ENCODE measurements at places on chromosomes 1 and 21.

GRCh38 chr1:206478746-206479145 is 8.5 kb downstream of the IKBKE start:
- DNase-seq, result no peak

DNA sequence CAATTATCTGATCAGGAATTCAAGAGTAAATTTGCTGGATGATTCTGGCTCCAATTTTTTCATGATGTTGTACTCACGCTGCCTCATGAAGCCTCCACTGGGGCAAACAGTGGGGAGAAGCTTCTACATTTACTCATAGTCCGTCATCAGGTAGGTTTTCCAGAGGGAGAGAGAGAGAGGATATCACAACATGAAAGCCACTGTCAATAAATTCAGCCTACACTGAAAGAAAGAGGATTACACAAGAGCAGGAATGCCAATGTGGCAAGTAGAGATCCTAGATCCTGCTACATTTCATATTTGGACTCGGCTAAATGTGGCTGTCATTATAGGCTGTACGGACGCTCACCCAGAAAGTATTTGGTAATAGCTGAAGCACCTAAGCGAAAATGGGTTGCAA is 819.9 kb downstream of the BRINP3 start:
- no peak for DNase-seq

DNA sequence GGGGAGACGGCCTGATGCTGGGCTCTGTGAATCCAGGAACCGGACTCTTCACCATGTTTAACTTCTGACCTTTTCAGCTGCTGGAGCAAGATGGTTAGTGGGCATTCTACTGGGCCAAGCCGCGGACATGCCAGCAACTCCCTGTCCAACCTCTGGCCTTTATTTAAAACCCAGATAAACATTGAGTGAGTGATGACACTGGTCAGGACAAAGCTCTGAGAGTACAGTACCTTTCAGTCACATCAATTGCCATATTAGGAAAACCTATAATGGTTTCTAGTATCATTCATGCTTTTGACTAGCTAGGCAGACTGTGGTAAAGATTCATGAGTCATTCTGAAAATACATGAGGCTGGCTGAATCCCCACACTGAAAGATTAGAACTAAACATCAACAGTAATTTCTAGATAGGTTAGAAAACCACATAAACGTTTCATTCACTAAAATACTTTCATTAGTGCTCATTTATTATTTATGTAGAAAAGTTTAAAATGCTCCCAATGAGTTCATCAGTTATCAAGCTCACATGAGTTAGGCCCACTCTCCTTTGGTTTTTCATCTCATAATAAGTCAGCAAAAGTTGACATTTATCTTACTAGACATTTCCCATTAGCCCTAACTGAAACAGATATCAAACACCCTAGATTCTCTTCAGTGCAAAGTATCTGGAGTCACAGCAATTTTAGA is 7.1 kb upstream of the ACTA1 start:
- peak; percentile 92 for DNase-seq

DNA sequence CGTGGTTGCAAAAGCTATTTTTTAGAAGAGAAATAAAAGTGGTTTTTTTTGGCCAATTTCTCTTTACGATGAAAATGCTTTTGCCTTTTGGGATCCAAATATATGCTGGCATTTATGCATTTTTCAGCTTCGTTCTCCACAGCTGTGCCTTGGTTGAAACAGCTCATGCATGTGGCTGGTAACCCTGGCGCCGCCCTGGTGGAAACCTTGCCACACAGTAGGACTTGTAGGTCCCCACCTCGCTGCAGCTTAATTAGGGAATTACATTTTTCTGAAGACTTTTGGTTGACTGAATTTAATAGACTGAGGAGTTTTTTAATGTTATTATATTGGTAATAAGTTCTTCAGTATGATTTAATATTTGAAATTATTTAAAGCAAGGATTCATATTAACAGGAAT is 12.7 kb upstream of the PCP4 start:
- DNase-seq, result no peak

GRCh38 chr1:103459346-103459745 is 66.2 kb upstream of the RNPC3 start:
- DNase-seq, result peak; percentile 12

DNA sequence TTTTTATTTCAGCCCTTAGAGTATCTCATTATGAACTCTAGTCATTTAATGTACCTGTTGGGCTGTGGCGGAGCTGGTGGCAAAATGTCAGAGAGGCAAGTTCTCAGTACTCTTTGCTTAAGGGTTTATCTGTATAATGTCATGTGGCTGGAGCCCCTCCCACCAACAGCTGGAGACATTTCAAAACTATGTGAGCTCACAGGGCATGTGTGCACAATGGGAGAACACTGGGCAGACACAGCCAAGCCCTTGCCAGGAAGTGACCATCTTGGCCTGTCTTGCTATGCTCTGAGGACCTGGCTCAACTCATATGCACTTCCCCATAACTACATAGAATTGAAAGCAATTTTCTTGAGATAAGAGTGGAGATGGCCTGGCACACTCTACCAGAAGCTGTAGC is 296.4 kb downstream of the PTPRU start:
- no peak for DNase-seq

DNA sequence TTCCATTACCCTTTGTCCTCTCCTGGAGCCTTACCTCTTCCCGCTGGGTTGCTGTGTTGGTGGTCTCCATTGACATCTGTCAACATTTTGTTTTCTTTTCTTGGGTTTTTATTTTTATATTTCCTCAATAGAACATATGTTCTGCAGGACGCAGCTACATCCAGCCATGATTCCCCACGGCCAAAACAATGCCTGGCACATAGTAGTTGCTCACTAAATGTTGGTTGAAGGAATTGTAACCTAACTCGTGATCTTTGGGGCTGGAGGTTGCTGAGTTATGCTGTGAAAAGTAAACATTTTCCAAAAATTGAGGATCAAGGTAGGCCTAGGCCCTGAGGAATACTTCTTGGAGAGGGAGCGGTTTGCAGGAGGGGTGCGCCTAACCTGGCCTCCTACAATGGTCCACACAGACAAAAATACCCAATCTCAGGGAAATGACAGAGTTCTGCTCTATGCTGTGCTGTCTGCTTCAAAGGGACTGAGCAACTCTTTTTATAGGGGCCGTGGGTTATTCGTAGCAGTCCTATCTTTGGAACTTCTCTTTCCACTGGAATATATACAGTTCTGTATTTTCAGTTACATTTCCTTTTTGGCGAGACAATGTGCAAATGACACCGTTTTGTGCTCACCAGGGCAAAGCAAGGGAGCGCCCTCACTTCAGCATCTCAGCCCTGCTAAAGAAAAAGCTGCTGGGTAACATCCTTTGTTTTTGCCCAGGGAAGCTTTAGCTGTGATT is 1.4 kb downstream of the PDPN start:
- no peak for DNase-seq

GRCh38 chr1:93798291-93798690 is 80.7 kb downstream of the DNTTIP2 start:
- peak; percentile 46 for DNase-seq

GRCh38 chr21:31457675-31458074 is 113.6 kb upstream of the TIAM1 start:
- DNase-seq, result no peak

- no peak for DNase-seq
These were observed 394.2 kb downstream of the VAV3 start for GRCh38 chr1:107570768-107571167.

- no peak for DNase-seq
These were observed 39.5 kb upstream of the DIPK1A start for GRCh38 chr1:93000751-93001175.

GRCh38 chr1:70041317-70042045 is 163.9 kb downstream of the LRRC40 start:
- no peak for DNase-seq

GRCh38 chr21:46181953-46182547 is 2.2 kb downstream of the SPATC1L start:
- DNase-seq, result no peak

DNA sequence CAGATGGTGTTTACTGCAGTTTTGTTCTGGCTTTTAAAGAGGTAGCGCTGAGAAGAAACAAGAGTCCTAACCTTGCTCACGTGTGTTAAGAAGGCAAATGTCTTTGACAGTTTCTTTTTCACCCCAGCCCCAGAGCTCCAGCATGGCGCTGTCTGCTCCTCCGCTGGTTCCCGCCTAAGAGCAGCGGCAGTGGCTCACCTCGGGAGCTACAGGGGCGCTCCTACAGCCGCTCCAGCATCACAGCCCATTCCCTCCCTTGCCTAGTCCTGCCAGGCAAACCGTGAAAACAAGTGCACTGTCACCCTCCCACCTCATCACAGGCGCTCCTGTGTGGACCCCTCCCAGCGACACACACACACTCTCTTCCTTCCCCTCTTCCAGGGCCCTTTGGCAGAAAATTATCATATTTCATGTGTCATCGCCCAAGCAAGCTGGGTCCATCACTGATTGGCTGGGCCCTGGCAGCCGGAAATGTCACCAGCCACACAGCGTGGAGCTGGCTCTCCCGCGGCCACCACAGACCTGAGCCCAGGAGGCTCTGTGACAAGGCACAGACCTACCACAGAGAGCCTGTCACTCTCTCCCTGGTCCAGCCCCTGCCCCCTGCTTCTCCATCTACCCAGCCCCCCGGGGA is 1.2 kb upstream of the HIVEP3 start:
- no peak for DNase-seq

GRCh38 chr1:183218971-183219615 is 33.0 kb downstream of the LAMC2 start:
- no peak for DNase-seq

DNA sequence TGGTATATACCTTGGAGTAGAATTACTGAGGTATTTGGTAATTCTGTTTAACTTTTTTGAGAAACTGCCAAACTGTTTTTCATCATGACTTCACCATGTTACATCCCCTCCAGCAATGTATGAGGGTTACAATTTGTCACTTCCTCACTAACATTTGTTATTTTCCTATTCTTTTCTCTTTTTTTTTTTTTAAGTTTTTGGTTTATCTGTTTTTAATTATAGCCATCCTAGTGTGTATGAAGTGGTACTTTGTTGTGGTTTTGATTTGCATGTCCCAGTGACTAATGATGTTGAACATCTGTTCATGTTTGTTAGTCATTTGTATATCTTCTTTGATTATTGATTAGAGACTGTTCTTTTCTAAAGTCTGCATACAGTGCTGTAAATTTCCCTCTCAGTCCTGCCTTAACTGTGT is 147.3 kb downstream of the HS2ST1 start:
- DNase-seq, result no peak

- DNase-seq, result no peak
These were observed 8.9 kb upstream of the IGFN1 start for GRCh38 chr1:201181726-201182125.

- DNase-seq, result no peak
These were observed 1.2 kb upstream of the ATF3 start for GRCh38 chr1:212607206-212607912.

DNA sequence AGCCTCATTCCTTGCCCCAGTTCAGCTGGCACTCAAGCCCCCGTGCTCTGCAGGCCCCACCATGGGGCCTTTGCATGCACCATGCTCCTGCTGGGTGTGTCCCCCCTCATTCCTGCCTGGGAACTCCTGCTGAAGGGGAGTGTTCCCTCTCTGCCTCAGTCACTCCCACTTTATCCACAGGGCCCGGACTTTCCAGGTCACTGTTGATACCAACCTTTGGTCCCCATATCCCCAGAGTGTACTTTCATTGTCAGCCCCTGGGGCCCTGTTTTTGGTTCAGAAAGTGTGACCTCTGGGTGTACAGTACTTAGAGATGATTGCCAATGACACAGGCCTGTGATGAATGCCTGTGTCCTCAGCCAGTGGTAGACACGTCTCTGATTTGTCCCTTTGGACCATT is 2.9 kb downstream of the TTC22 start:
- no peak for DNase-seq

DNA sequence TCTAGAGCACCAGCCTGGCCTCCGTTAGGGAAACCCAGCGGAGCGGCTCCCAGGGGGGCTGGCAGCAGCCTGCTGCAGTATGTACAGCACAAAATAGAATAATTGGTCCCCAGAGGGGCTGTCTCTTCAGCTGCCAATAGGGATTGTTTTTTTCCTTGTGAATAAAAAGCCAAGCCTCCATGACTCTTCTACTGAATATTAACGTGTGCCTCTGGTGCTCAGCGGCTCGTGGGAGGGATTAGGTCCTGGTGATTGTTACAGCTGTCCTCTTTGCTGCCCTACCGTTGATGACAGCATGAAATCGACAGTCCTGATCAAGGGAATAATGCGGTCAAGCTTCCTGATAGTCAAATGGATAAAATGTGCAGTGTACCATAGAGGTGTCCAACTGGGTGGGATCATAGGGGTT is 190.7 kb upstream of the RUNX1 start:
- no peak for DNase-seq

GRCh38 chr1:198680174-198680875 is 41.5 kb downstream of the PTPRC start:
- DNase-seq, result no peak

DNA sequence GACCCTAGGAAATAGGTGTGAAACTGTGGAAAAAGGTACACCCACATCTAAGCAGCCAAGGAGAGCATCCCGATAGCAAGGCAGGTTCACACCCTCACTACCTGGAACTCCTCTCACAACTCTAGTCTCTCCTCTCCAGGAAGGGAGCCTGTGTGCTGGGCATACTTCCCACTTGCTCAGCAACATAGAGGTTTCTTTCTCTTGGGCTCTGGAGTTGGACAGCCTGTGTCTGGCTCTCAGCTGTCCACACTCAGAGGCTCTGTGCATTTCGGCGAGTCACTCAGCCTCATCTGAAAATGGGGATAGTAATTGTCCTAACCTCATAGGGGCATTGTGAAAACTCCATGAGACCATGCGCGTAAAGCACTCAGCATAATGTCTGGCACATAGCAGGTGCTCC is 29.6 kb upstream of the VWA5B1 start:
- no peak for DNase-seq

DNA sequence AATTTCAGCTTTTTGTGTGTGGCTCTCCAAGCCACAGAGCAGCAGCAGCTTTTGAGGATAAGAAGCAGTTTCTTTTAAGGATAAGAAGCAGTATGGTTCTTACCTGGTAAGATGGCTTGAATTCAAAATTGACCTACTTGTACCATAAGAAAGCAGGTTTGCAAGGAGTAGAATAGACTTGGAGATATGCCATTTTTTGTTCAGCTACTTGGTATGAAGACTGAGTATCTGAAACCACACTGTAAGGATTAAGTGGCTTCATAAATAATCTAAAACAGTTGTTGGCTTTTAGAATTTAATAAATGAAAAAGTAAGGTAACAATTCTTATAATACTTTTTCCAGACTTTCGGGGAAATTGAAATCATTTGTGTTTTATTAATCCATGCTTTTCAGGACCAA is 74.2 kb downstream of the ATF6 start:
- DNase-seq, result peak; percentile 52

DNA sequence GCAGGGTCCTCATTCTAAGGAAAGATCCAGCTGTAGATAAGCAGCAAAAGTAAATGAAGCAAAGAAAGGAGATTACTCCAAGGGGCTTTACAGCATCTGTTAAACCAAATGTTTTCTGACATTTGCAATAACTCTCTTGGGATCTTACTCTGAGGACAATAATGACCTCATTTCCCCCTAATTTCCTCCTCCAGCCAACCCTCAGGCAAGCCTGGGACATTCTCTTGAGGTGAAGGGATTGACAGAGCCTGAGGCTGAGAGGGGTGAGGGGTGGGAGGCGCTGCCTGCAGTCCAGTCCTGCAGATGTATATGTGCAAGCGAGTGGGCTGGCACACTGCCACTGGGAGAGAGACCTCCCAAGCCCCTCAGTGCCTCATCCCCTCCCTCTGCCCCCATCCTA is 40.5 kb upstream of the NEK2 start:
- DNase-seq, result no peak

All from amniotic epithelial cell (primary cell).